ENCODE measurements at places on chromosomes 4 and X.

DNA sequence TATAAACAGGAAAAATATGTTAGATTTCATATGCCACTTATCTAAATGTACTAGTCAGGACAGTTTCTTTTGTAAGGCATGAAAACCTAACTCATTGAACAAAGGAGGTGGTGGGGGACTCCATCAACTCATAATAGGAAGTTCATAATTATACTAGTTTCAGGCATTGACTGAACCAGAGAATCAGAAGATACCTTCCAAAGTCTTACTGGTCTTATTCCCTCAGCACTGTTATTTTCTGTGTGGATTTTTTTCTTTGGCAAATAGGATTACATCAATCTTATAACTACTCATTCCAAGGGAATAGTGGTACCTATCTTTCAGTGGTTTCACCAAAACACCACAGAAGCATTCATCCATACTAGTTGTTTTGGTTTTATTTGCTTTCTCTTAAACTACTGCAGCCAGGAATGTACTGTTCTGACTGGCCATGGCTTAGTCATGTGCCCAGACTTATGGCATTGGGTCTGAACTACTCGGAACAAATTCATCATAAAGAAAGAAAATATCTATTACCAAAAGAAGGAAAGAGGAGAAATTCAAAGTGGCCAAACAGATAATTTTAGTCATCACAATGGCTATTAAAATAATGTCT lies 273.9 kb downstream of the ARAP2 start:
- H3K4me3 ChIP-seq = no peak overlapping the region
- no peak overlapping the region for H3K27ac ChIP-seq
- no peak for DNase-seq
- H3K36me3 ChIP-seq = no peaks in the 10 kb centered on the region

- no peak for DNase-seq
- H3K27ac ChIP-seq = no peak overlapping the region
- H3K27me3 ChIP-seq = no peaks in the 10 kb centered on the region
- peaks cover 84% of the 10 kb centered on the region for H3K4me1 ChIP-seq
- H3K36me3 ChIP-seq = no peaks in the 10 kb centered on the region
- no peak overlapping the region for H3K4me3 ChIP-seq
These were observed 4.8 kb downstream of the ADD1 start for GRCh38 chr4:2848449-2848848.

DNA sequence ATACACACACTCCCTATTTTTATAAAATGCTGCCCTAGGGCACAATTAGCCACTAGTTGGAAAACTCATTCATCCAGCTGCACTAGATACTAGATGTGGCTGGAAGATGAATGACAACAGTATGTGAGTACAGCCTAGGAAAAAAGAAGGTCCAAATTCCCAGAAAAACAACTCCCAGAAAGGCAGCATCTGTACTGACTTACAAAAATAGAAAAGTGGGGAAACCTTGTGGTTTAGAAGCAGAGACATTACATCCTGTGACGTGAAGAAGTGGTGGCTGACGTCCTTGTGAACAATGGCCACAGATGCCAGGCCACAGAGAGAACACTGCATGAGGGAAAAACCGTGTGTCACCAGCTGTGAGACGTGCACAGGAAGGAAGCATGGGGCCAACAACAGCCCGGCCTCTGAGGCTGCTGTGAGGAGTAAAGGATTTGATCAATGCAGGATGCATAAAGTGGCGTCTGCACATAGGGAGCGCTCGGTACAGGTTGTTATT lies 81.2 kb downstream of the SPRY1 start:
- peak; percentile 55 for DNase-seq
- H3K4me3 ChIP-seq = no peak overlapping the region
- peaks cover 3% of the 10 kb centered on the region for H3K27me3 ChIP-seq
- peaks cover 23% of the 10 kb centered on the region for H3K4me1 ChIP-seq

DNA sequence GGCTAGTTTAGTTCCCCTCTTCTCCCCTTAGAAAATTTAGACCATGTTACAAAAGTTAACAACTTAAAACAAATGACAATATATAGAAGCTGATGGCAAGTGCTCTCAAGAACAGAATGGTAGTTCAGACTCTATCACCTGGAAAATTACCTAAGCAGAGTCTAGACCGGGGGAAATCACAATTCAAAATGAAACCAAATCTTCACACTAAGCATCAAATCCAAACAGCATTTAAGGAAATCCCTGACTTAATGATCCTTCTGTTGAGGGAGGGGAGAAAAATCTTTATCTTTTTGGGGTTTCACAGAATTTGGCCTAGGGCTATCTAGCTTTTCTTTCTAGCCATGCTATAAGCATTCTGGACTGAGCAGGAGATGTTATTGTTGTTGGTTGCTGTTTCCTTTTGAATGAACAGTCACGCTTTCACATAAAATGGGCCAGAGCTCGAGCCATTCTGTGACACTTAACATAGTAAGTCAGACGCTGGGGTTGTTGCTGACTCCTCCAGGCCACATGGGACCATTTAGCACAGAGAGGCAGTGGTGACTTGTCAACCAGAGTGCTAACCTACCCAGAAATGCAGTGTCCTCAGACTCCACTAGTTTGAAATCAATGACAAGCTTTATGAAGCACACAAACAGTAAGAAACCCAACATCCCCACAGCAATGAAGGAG lies 16.0 kb upstream of the LSM6 start:
- H3K36me3 ChIP-seq = peaks cover 10% of the 10 kb centered on the region
- no peaks in the 10 kb centered on the region for H3K4me1 ChIP-seq
- DNase-seq = no peak
- H3K4me3 ChIP-seq = no peak overlapping the region
- no peak overlapping the region for H3K27ac ChIP-seq

DNA sequence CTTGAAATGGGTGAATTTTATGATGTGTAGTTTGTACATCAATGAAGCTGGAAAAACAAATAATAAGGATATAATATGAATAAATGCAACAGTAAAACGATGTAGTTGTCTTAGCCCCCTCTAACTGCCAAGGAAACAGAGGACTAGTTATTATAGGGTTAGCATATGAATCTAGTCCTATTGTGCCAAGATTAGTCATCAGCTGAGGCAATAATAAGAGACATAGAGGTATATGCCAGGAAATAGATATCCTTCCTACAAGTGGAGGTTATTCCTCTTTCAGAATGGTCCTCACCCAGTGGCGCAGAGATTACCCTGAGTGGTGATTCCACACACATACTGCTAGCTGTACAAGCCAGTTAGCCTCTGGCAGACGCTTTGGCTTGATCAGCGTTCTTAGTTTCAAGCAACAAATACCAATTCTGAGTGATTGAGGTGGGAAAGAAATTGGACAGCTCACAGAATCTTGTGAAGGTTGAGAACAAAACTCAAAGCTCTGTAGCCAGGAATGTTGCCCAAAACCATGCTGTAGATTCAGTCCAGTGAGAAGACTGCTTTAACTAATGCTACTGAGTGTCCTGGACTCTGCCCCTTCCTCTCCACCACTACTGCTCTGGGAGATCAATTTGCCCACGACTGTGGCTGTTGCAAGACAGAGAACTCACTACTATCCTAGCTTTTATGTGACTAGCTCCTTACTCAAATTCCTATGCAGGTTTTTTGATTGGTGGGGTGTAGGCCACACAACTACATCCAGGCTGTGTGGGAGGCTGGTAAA lies 27.0 kb upstream of the ZNF280C start:
- no peaks in the 10 kb centered on the region for H3K36me3 ChIP-seq
- no peaks in the 10 kb centered on the region for H3K27me3 ChIP-seq
- no peaks in the 10 kb centered on the region for H3K4me1 ChIP-seq
- H3K4me3 ChIP-seq = no peak overlapping the region
- H3K27ac ChIP-seq = no peak overlapping the region
- no peak for DNase-seq

DNA sequence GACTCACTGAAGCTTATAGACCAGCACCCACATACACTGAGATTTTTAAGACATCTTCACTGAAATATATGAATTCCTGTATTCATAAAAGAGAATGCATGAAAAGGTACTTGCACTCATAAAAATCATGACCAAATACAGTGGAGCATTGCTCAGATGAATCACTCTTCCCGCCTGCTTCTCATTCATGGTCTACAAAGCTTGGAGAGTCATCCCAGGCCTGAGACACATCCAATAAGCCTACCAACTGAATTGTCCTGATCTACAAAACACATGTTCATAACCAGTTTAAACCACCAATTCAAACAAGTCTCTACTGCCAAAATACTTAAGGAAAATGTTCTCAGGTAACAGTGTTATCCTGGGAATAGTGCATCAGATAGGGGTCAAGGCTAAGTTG lies 38.1 kb downstream of the PROM1 start:
- no peaks in the 10 kb centered on the region for H3K27me3 ChIP-seq
- no peak overlapping the region for H3K27ac ChIP-seq
- no peak for DNase-seq

- H3K36me3 ChIP-seq = no peaks in the 10 kb centered on the region
- no peak overlapping the region for H3K27ac ChIP-seq
- H3K4me3 ChIP-seq = no peak overlapping the region
- H3K27me3 ChIP-seq = no peaks in the 10 kb centered on the region
- no peak for DNase-seq
These were observed 755.5 kb downstream of the STIM2 start for GRCh38 chr4:27616166-27616565.

DNA sequence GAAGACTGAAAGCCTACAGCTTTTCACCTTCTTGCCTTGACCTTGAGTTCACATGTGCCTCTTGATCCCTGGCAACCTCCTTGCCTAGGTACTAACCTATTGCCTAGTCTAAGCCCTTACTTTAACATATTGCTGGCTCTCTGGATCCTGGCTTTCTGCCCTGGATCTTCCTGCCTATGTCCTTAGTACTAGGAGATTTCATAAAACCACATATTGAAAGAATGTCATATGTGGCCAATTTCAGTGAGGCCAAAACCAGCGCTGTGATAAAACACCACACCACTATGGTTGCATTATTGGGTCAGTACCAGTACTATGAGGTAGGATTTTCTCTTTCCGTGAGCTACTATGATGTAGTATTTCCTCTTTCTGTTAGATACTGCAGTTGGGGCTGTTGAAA lies 80.4 kb downstream of the CT47B1 start:
- H3K27me3 ChIP-seq = peaks cover 5% of the 10 kb centered on the region
- no peak overlapping the region for H3K4me3 ChIP-seq
- no peak overlapping the region for H3K27ac ChIP-seq
- no peaks in the 10 kb centered on the region for H3K36me3 ChIP-seq
- peaks cover 2% of the 10 kb centered on the region for H3K4me1 ChIP-seq
- no peak for DNase-seq

- no peak for DNase-seq
- H3K36me3 ChIP-seq = no peaks in the 10 kb centered on the region
- no peak overlapping the region for H3K4me3 ChIP-seq
These were observed 284.4 kb upstream of the LDB2 start for GRCh38 chr4:17182888-17183287.

DNA sequence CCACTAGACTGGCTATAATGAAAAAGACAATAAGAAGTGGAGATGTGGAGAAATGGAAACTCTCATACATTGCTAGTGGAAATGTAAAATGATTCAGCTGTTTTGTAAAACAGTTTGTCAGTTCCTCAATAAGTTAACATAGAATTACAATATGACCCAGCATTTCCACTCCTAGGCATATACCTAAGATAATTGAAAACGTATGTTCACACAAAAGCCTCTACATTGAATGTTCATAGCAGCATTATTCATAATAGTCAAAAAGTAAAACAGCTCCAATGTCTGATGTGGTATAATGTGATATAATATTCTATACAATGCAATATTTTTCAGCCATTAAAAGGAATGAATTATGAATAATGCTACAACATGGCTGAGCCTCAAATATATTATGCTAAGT lies 10.2 kb downstream of the EDA start:
- H3K4me1 ChIP-seq = no peaks in the 10 kb centered on the region
- H3K4me3 ChIP-seq = no peak overlapping the region
- no peaks in the 10 kb centered on the region for H3K36me3 ChIP-seq
- no peaks in the 10 kb centered on the region for H3K27me3 ChIP-seq

DNA sequence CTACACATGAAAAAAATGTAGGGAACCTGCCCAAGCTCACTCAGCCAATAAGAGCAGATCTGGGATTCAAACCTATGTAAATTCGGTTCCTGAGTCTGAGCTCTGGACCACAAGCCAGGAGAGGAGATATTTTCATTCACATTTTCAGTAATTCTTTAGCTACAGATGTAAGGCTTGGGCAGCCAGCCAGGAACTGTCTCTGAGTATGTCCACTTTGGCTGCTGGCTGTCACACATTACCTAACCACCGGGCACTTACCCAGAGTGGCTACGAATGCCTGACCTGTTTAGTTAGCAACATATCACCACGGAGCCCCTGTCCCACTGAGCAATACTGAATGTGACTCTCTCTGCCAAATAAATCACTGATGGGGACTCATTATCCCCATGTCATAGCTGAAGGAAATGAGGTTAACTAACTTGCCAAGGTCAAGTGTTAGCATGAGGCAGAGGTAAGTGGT lies 15.3 kb downstream of the USP46 start:
- H3K27me3 ChIP-seq = no peaks in the 10 kb centered on the region
- DNase-seq = no peak
- no peak overlapping the region for H3K27ac ChIP-seq

GRCh38 chr4:140103676-140104075 lies 50.3 kb downstream of the MAML3 start:
- peak overlapping the region; percentile 81 for H3K27ac ChIP-seq
- H3K4me1 ChIP-seq = peaks cover 35% of the 10 kb centered on the region
- no peaks in the 10 kb centered on the region for H3K27me3 ChIP-seq

DNA sequence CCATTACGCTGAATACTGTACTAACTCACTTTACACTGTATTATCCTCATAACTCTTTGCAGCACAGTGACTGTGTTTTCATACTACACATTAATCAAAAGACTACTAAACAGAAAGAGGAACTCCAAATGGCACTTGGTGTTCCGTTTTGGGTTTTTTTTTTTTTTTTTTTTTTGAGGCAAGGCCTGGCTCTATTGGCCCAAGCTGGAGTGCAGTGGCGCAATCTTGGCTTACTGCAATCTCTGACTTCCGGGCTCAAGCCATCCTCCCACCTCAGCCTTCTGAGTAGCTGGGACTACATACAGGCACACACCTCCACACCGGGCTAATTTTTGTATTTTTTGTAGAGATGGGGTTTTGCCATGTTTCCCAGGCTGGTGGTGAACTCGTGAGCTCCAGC lies 10.7 kb downstream of the KLHL8 start:
- H3K4me1 ChIP-seq = peaks cover 19% of the 10 kb centered on the region
- peak; percentile 63 for DNase-seq
- peak overlapping the region; percentile 80 for H3K4me3 ChIP-seq
- H3K27me3 ChIP-seq = no peaks in the 10 kb centered on the region

DNA sequence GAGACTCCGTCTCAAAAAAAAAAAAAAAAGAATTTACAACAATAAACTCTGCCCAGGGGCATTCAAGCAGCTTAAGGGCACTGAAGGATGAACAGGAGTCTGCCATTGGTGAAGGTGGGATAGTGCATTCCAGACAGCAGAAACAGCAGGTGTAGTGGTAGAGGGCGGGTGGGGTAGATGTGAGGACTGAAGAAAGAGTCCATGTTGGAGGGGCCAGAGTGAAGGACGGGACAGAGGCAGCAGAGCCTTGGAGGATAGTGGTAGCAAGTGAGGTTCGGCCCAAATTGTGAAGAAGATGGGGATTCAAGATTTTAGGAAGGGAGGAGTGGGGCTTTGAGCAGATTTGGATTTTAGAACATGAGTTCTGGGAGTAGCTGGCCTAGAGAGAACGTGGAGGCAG lies 75.7 kb downstream of the MED28 start:
- H3K36me3 ChIP-seq = no peaks in the 10 kb centered on the region
- H3K4me3 ChIP-seq = no peak overlapping the region
- DNase-seq = no peak
- peaks cover 17% of the 10 kb centered on the region for H3K27me3 ChIP-seq
- no peak overlapping the region for H3K27ac ChIP-seq
